ENCODE measurements at places on chromosomes 1 and 21.
A peak's percentile ranks its signal among the peaks of the same experiment; 100 is the strongest.

- DNase-seq, result no peak
Observed at GRCh38 chr1:210617293-210617692, 288.6 kb downstream of the HHAT start.

GRCh38 chr1:167856711-167857418, 57.1 kb downstream of the ADCY10 start:
- DNase-seq, result no peak

DNA sequence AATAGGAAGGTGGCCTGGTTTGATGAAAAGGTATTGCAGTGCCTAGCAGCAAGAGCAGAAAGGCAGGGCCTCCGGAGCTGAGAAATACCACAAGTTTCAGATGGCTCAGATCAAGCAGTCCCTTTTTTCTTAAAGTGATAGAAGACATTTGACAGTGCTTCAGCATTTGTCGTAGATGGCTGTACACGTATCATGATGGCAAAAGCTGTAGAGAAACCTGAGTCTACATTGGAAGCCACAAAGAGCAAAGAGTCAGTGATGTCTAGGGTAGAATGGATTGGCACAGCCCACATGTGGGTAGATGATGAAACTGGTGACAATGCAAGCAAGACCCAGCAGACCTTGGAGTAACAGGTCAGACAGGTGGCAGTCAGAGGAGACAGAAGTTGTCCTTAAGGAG, 101.3 kb upstream of the ARTN start:
- DNase-seq, result no peak

DNA sequence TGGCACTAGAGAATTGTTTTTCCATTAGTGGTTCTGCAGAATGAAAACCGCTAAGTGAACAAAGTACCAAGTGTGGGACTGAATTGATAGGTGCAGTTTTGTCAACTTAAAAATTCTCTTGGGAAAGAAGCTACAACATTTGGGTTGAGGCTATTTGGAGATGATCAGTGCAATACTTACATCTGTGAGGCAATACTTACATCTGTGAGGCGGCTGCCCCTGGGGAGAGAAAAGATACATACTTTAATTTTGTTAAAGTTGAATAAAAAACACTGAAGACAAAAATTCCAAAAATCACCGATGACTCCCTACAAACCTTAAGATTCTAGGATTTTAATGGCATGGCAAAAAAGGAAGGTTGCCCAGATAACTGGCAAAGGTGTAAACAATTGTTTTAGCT, 1.7 kb downstream of the CFAP410 start:
- DNase-seq, result no peak

DNA sequence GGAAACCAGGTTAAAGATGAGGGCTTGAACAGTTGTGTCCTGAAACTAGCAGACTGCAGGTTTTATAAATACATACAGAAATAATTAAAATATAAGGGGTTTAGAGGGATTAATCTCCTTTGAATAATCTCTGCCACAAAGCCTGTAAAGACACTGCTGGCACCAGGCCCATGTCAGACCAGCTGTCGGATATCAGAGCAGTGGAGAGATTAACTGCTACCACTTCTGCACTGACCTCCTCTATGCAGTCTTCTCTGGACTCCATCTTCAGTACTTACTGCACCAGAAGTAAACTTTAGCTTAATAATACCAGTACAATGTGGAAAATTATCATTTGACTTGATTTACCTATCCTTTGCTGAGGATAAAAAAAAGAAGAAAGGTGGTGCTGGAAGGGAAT, 128.6 kb downstream of the LHX4 start:
- no peak for DNase-seq

DNA sequence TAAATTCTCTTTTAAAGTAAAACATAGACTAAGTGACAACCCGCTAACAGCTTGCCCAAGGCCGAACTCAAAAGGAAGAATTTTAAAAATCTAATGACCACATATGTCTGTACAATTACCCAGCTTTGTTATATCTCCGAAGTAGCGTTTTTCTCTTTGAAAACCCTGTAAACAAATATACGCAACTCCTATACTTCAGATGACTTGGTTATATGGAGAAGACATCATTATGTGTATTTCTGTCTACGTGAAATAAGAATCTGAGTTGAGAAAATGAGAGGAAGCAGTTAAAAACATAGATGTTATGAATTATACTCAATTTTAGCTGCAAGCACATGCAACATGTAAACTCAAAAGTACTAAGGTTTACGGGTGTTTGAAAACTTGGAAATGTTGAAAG, 2.0 kb downstream of the PBX1 start:
- DNase-seq, result no peak

- DNase-seq, result no peak
Observed at GRCh38 chr1:217331698-217332097, 299.2 kb downstream of the GPATCH2 start.

DNA sequence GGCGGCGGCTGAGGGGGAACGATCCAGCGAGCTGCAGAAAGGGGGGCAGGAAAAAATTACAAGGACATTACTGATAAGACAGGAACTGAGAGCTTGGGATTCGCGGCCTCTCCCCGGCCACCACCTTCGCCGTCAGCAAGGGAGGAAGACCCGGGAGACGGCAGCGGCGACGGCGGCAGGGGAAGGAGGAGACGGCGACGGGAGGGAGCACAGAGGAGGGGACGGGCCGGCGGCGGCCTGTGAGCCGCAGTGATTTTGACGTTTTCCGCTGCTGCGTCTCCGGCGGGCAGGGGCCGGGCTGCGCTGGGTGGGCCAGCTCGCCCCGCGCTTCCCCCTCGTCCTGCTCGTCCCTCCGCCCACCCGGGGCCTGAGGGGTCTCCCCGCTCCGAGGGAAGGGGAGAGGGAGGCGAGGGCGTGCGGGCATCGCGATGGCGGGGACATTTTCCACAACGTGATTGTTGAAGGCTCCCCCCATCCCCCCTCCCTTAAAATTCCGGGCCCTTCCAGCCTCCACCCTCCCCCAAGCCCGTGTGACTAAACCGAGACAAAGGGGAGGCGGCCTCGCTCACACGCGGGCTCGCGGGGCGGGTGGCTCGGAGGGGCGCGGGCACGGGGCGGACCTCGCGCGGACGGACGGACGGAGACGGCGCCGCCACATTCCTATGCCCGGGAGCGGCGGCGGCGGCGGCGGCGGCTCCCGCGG, 407 bp downstream of the CAMSAP2 start:
- DNase-seq, result peak; percentile 70

DNA sequence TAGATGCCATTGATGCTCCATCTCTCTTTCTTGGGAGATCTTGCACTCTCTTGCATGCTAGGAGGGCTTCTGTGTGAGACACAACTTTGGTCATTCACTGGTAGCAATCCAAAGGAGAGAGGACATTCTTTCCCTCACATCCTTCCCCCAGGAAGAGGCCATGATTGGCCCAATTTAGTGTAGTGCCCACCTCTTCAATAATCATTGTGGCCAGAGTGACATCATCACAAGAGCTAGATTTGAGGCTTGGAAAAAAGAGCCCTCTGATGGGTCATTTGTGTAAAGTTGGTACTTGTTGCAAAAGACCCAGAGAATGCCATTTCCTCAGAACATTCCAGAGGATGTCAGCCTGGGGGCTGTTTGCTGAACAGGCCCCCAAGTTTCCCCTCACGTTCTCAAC, 30.2 kb downstream of the S100A6 start:
- no peak for DNase-seq

GRCh38 chr1:40802742-40803113, 19.1 kb downstream of the KCNQ4 start:
- DNase-seq, result no peak

DNA sequence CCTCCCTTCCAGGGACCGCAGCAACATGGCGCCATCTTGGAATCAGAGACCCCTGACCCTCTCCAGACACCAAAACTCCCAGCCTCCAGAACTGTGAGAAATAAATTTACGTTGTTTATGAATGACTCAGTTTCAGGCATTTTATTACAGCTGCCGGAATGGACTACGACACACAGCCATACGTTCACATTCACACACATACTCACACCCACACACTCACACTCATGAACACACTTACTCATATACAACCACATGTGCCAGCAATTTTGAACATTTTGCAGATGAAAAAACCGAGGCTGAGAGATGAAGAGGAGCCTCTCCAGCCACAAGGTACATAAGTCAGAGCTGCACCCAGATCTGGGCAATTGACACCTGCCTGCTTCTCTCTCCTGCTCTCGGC, 151.0 kb upstream of the RAB4A start:
- DNase-seq, result no peak

- peak; percentile 38 for DNase-seq
Observed at GRCh38 chr1:159821171-159821867, 5.4 kb upstream of the SLAMF8 start.

DNA sequence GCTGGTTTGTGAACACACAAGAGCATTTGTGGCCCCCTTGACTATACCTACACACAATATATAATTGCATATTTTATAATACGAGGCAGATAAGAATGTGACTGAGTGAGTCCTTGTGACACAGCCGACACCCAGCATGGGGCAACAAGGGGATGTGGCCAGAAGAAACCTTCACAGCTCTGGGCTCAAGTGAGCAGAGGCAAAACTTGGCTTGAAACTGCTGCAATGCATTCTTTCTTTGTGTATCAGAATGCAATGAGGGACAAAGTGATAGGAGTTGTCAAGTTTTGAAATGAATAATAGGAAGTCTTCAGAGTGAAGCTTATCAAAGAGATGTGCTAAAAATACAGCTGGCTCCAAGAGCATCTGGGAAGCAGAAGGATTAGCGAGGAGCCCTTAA, 124.0 kb upstream of the C8B start:
- DNase-seq, result no peak

GRCh38 chr1:226443439-226443838, 35.5 kb upstream of the PARP1 start:
- DNase-seq, result no peak

DNA sequence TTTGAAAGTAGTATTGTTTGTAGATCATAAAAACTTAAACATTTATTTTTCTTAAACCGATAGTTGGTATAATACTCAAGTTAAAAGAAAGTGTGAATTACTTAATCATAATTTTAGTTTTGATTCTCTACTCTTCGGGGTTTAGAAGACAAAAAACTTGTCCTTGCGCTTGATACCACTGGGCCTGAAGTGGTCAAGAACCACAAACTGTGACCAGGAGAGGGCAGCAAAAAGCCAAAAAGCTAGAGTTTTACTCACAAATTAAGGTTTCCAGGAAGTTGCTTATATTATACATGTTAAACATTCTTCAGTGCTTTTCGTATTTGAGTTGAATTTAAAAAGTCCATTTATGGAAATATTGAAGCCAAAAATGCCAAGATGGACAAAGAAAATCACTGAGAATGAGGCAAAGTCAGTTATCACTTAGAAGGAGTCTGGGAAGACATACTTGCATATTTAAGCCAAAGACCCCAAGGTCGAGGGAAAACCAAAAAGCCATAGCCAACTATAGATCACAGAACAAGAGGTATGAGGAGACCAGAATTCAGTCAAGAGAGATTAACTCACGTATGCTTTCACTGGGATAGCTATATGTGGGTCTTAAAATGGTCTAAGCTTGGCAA, 34.2 kb downstream of the EFCAB7 start:
- DNase-seq, result peak; percentile 54

GRCh38 chr1:21622466-21623315, 46.5 kb downstream of the RAP1GAP start:
- no peak for DNase-seq

DNA sequence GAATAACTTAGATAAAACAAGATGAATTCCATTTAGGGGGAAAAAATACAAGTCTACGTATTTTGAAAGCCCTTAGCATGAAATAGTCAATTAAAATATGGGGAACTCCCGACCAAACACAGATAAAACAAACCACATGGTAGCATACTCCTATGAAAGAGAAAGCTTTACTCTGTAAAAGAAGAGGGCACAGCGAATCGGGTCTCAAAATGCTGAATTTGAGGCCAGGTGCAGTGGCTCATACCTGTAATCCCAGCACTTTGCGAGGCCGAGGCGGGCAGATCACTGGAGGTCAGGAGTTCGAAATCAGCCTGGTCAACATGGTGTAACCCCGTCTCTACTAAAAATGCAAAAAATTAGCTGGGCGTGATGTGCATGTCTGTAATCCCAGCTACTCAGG, 116.9 kb upstream of the TIAM1 start:
- DNase-seq, result no peak

- peak; percentile 55 for DNase-seq
Observed at GRCh38 chr1:241849345-241849695, 1.3 kb downstream of the EXO1 start.

DNA sequence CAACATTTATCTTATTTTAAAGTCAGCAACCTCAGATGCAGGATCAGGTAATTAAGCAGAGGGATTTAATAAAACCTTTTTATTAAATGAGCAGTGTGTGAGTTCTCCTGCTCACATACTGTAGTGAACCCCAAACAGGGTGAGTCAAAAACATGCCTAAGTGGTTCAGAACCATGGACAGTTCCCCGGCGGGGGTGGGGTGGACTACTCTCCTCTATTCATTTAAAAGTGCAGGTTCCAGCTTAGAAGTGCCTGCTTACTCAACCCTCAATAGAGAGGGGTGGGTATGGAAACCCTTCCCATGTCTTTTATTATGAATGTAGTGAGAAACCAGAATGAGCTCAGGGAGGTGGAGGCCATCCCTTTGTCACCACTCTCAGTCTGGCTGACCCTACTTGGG, 397.9 kb downstream of the HHAT start:
- DNase-seq, result peak; percentile 36

GRCh38 chr1:153545067-153546055, at the start of gene S100A4:
Gene S100A4, minus strand, starts transcription at chr1:153545806. Its CDS starts 1,012 bp downstream, at chr1:153544794.
- peak; percentile 73 for DNase-seq

GRCh38 chr1:118388301-118388959, 203.4 kb upstream of the SPAG17 start:
- no peak for DNase-seq

- DNase-seq, result no peak
Observed at GRCh38 chr1:54456361-54456760, 50.2 kb upstream of the SSBP3 start.

DNA sequence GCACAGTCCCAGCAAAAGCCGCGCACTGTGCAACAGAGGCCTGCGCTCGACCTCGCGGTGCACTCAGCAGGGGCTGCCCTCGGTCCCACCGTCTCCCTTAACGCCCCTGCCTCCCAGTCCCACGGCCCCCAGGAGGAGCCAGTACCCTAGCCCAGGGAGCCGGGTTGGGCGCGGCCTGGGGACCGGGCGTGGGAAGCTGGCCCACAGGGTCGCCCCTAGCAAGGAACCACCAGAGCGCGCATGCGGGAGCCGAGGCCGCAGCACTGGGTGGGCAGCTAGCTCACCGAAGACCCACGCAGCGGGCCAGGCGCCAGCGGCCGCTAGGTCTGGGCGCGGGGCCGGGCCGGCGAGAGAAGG, 21.6 kb upstream of the ZNF678 start:
- DNase-seq, result no peak

DNA sequence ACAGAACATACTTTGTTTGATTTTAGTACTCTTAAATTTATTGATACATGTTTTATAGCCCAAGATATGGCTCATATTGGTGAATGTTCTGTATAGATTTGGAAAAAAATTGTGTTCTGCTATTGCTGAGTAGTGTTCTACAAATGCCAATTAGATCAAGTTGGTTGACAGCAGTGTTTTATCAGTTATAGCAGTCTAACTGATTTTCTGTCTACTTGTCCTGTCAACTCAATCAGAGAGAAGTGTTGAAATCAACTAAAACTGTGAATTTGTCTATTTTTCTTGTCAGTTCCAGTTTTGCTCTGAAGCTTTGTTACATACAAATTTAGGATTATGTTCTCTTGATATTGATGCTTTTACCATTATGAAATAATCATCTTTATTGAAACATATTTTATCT, 14.7 kb upstream of the MT1HL1 start:
- no peak for DNase-seq
